Melanocyte of skin (primary cell): ENCODE measurements at places on chromosomes 5 and 9. TPM values are rescaled to one million over a fixed set of nuclear protein-coding genes. Genes with fewer than 3 reads are reported as not detected.

NR6A1 gene
- 0.69 and 1.8 TPM in 2 replicates for total RNA-seq

SLC34A1 gene
- under 0.01 and 0.15 TPM in 2 replicates for total RNA-seq

CDC20B gene
- total RNA-seq: not detected in 2 replicates

SLC1A1 gene
- 1.7 and 5.6 TPM in 2 replicates for total RNA-seq

CCDC112 gene
- 7.3 and 13.0 TPM in 2 replicates for total RNA-seq

FAM153A gene
- total RNA-seq: not detected in 2 replicates

SOHLH1 gene
- not detected in 2 replicates for total RNA-seq

MLANA gene
- total RNA-seq: 969 and 1,570 TPM in 2 replicates

TMEM174 gene
- not detected in 2 replicates for total RNA-seq

ANKRD33B gene
- total RNA-seq: under 0.01 TPM in 2 replicates

OR1J2 gene
- total RNA-seq: not detected in 2 replicates

SERF1B gene
- total RNA-seq: 10.5 and 19.3 TPM in 2 replicates

ADRB2 gene
- total RNA-seq: 0.77 and 2.7 TPM in 2 replicates

LCNL1 gene
- total RNA-seq: not detected in 2 replicates

BSPRY gene
- 0.31 and 0.67 TPM in 2 replicates for total RNA-seq

ARID3C gene
- total RNA-seq: under 0.01 and 0.15 TPM in 2 replicates

PKD2L2 gene
- total RNA-seq: 0.33 TPM in 1 of 2 replicates, not detected in the other

PCDHGA11 gene
- 3.7 and 4.8 TPM in 2 replicates for total RNA-seq

DIMT1 gene
- total RNA-seq: 34.3 and 35.8 TPM in 2 replicates

RASEF gene
- total RNA-seq: 3.3 and 6.8 TPM in 2 replicates

PRR16 gene
- total RNA-seq: 0.62 and 0.67 TPM in 2 replicates

C9orf40 gene
- total RNA-seq: 5.5 and 6.5 TPM in 2 replicates

FCN1 gene
- not detected in 2 replicates for total RNA-seq

TIFAB gene
- not detected in 2 replicates for total RNA-seq

SPOCK1 gene
- total RNA-seq: 22.0 and 32.5 TPM in 2 replicates

PITX1 gene
- not detected in 2 replicates for total RNA-seq

FANCG gene
- total RNA-seq: 17.8 and 20.3 TPM in 2 replicates

FYB1 gene
- total RNA-seq: 2.7 and 5.9 TPM in 2 replicates
